ENCODE measurements at places on chromosomes 4 and X.

DNA sequence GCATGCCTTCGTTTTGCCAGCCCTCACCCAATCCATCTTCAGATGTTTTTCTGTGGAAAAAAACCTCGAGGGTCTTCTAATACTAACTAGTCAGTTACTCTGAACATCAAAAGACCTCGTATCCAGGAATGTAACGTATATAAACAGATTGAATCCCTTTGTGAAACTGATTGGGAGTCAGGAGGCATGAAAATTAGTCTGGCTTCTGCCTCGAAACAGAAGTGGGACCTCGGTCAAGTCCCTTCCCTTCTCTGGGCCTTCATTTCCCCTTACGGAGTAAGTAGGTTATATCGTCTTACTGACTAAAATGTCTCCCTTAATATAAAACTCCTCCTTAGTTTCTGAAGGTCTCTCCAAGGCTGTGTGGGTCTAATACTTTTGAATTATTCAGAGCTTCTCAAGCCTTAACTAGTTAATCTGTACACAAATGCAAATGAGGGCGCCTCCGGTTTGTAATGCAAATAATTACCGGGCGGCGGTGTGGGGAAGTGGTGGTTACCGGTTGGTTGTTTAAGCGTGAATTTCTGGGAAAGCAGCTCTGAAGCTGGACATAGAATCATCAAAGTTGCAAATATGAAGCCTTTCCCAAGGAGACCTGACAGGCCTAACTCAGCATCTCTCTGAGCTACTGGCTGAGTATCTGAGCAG is 11.4 kb upstream of the NKRF start:
- no peak overlapping the region for H3K4me3 ChIP-seq
- H3K27ac ChIP-seq: no peak overlapping the region
- DNase-seq: no peak
- no peaks in the 10 kb centered on the region for H3K36me3 ChIP-seq
- H3K4me1 ChIP-seq: peaks cover 3% of the 10 kb centered on the region

- peaks cover 2% of the 10 kb centered on the region for H3K27me3 ChIP-seq
- DNase-seq: no peak
- no peaks in the 10 kb centered on the region for H3K36me3 ChIP-seq
These were observed 139.7 kb downstream of the PPARGC1A start for GRCh38 chr4:23750125-23750524.

GRCh38 chr4:128227991-128228571 is 59.5 kb downstream of the PGRMC2 start:
- H3K4me1 ChIP-seq: peaks cover 25% of the 10 kb centered on the region
- DNase-seq: no peak
- peaks cover 4% of the 10 kb centered on the region for H3K27me3 ChIP-seq
- H3K27ac ChIP-seq: peak overlapping the region; percentile 71

- no peaks in the 10 kb centered on the region for H3K36me3 ChIP-seq
- H3K4me3 ChIP-seq: no peak overlapping the region
- H3K27me3 ChIP-seq: no peaks in the 10 kb centered on the region
- no peak overlapping the region for H3K27ac ChIP-seq
These were observed 544.5 kb downstream of the PPP4R3C start for GRCh38 chrX:26918631-26919030.

- no peak overlapping the region for H3K27ac ChIP-seq
- DNase-seq: no peak
- H3K36me3 ChIP-seq: no peaks in the 10 kb centered on the region
- H3K27me3 ChIP-seq: no peaks in the 10 kb centered on the region
- H3K4me1 ChIP-seq: no peaks in the 10 kb centered on the region
These were observed 23.4 kb downstream of the STAP1 start for GRCh38 chr4:67581913-67582312.

- no peaks in the 10 kb centered on the region for H3K4me1 ChIP-seq
- H3K27me3 ChIP-seq: peaks cover 2% of the 10 kb centered on the region
- H3K36me3 ChIP-seq: no peaks in the 10 kb centered on the region
- no peak overlapping the region for H3K27ac ChIP-seq
- H3K4me3 ChIP-seq: no peak overlapping the region
These were observed 15.3 kb upstream of the ENPP6 start for GRCh38 chr4:184232975-184233374.

DNA sequence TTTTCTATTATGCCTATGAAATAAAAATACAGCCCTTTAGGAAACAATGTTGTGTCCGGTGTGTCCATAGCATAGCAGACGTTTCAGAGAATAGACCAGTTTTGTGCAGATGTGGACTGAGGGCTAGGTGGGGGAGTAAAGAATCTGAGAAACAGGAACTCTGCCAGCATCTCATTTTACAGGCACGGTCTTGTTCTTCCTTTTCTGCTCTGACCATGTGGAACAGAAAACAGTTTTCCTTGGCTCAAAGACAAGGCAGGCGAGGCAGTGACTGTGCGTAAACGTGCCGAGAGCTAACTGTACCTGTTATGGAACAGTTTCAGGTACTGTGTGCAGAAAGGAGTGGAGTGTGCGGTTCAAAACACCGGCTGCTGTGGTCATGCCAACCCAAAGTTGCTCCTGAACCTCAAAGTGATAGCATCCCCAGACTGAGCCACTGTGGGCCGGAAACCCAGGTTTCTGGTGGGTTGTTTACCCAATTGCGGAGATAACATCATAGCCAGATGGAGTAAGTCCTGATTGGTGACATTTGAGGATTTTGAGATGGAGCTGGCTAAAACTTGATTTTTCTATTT is 20.2 kb downstream of the CNGA2 start:
- no peak overlapping the region for H3K4me3 ChIP-seq
- no peak for DNase-seq
- no peak overlapping the region for H3K27ac ChIP-seq
- H3K36me3 ChIP-seq: no peaks in the 10 kb centered on the region
- H3K27me3 ChIP-seq: no peaks in the 10 kb centered on the region

- no peak overlapping the region for H3K4me3 ChIP-seq
- no peak overlapping the region for H3K27ac ChIP-seq
- H3K27me3 ChIP-seq: peaks cover 3% of the 10 kb centered on the region
- DNase-seq: no peak
- H3K4me1 ChIP-seq: no peaks in the 10 kb centered on the region
These were observed 123.4 kb downstream of the MFAP3L start for GRCh38 chr4:169902658-169903345.

GRCh38 chr4:10203851-10204250 is 87.3 kb upstream of the WDR1 start:
- H3K27me3 ChIP-seq: no peaks in the 10 kb centered on the region
- H3K27ac ChIP-seq: no peak overlapping the region
- H3K4me3 ChIP-seq: no peak overlapping the region
- H3K36me3 ChIP-seq: no peaks in the 10 kb centered on the region
- no peak for DNase-seq

- H3K36me3 ChIP-seq: peaks cover 5% of the 10 kb centered on the region
- no peaks in the 10 kb centered on the region for H3K4me1 ChIP-seq
- DNase-seq: no peak
- no peak overlapping the region for H3K4me3 ChIP-seq
These were observed 7.1 kb downstream of the SLC25A31 start for GRCh38 chr4:127737295-127737694.

- peaks cover 11% of the 10 kb centered on the region for H3K27me3 ChIP-seq
- H3K36me3 ChIP-seq: no peaks in the 10 kb centered on the region
- H3K4me1 ChIP-seq: no peaks in the 10 kb centered on the region
- no peak overlapping the region for H3K4me3 ChIP-seq
- H3K27ac ChIP-seq: no peak overlapping the region
These were observed 24.1 kb downstream of the CSF2RA start for GRCh38 chrX:1292575-1293290.

DNA sequence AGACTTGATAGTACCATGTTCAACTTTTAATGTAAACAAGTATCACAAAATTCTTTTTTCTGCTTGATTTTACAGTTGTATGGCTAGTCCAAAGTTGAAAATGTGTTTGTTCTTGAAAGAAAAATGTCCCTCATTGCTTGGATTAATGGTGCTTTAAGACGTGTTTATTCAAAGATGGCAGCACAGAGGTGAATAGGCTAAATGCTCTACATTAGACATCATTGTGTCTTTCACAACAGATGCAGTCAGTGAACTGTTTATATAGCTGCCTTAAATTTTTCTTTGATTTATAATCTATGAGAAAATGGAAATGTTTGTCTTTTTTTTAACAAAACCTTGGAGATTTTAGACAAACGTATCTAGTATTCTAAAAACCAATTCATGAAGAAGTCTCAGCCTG is 137.3 kb downstream of the BMPR1B start:
- H3K36me3 ChIP-seq: no peaks in the 10 kb centered on the region
- H3K4me1 ChIP-seq: peaks cover 5% of the 10 kb centered on the region
- H3K4me3 ChIP-seq: no peak overlapping the region
- H3K27ac ChIP-seq: no peak overlapping the region
- DNase-seq: no peak
- H3K27me3 ChIP-seq: no peaks in the 10 kb centered on the region

- no peak for DNase-seq
- H3K4me3 ChIP-seq: no peak overlapping the region
- no peak overlapping the region for H3K27ac ChIP-seq
- peaks cover 22% of the 10 kb centered on the region for H3K4me1 ChIP-seq
These were observed 163.8 kb upstream of the PGRMC2 start for GRCh38 chr4:128451270-128451905.

- peaks cover 1% of the 10 kb centered on the region for H3K27me3 ChIP-seq
- no peaks in the 10 kb centered on the region for H3K36me3 ChIP-seq
- no peaks in the 10 kb centered on the region for H3K4me1 ChIP-seq
- H3K27ac ChIP-seq: no peak overlapping the region
- no peak for DNase-seq
These were observed 170.1 kb downstream of the ATG4A start for GRCh38 chrX:108261549-108262203.

Data from glutamatergic neuron (in vitro differentiated cells).